Cerebellum (tissue), 4 donors: ENCODE measurements at places on chromosomes 5 and 9. TPM values are rescaled to one million over a fixed set of nuclear protein-coding genes. Genes with fewer than 3 reads are reported as not detected.

GRCh38 chr9:34123682-34124081, 2.8 kb downstream of the DCAF12 start:
- DNase-seq: no peak

- no peak for DNase-seq
These were observed 1257.8 kb downstream of the MAT2B start for GRCh38 chr5:164763206-164763605.

- DNase-seq: peak; percentile 70
These were observed 59.7 kb downstream of the CARTPT start for GRCh38 chr5:71778678-71779276.

DNA sequence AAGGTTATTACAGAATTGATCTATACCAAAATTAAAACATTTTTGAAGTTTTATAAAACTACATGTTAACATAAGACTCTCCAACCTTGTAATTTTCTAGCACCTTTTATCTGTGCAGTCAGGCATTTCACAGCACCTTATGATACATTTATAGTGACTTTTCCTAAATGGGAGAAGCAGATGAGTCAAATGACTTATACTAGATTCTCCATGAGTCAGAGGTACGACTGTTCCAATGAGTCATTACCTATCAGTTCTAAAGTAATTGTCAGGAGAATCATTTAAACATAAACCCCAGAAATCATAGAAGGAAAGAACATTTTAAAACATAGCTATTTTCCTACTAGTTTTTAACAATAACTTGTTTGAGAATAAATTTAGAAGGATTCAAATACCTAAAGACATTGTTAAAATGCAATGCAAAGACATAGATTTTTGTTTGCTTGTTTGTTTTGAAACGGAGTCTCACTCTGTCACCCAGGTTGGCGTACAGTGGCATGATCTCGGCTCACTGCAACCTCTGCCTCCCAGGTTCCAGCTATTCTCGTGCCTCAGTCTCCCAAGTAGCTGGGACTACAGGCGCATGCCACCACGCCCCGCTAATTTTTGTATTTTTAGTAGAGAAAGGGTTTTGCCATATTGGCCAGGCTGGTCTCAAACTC, 34.7 kb upstream of the DMXL1 start:
- no peak for DNase-seq

- no peak for DNase-seq
These were observed 34.0 kb upstream of the FLT4 start for GRCh38 chr5:180683220-180683922.

- no peak for DNase-seq
These were observed 724.1 kb upstream of the MEF2C start for GRCh38 chr5:89606939-89607534.

GRCh38 chr5:97531549-97531948, 348.5 kb upstream of the RIOK2 start:
- no peak for DNase-seq

- DNase-seq: no peak
These were observed 30.7 kb upstream of the CCNB1 start for GRCh38 chr5:69136293-69136692.

GRCh38 chr9:130138171-130138653, 34.0 kb upstream of the NCS1 start:
- no peak for DNase-seq

GRCh38 chr9:98809311-98810101, 2.0 kb downstream of the GALNT12 start:
- no peak for DNase-seq

- DNase-seq: no peak
These were observed 178.5 kb downstream of the GDNF start for GRCh38 chr5:37661227-37661920.

DNA sequence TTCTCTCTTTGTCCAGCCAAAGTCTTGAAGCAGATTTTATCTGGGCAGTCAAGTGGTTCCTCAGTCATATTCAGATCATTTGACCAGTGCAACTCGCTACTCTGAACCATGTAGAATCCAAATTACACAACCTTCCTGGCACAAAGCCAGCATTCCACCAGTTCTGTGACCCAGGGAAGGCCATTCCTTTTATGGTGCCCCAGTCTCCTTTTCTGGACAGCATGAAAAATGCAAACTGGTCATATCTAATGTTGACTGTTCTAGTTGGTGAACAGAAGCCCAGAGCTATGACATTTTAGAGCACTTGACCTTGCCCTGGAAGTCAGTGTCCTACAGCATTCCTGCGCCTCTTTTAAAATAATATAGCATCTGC, 364.6 kb downstream of the BRINP1 start:
- DNase-seq: peak; percentile 23

DNA sequence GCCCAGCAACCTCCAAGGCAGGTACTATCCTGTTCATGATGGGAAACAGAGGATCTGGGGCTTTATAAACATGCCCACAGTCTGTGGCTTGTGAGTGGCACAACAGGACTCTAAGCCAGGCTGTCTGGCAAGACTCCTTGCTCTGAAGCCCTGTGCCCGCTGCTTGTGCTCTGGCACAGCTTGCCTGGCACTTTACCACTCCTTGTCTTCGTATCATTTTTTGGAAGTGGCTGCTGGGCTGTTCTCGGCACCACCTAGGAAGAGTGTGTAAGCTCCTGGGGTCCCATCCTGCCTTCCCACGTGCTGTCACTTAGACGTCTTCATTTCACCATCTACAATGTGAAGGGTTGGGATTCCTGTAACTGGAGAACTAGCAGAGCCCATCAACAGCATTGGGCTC, 59.3 kb upstream of the GLRX start:
- DNase-seq: peak; percentile 76

- no peak for DNase-seq
These were observed 51.5 kb downstream of the HRH2 start for GRCh38 chr5:175709276-175709781.

DNA sequence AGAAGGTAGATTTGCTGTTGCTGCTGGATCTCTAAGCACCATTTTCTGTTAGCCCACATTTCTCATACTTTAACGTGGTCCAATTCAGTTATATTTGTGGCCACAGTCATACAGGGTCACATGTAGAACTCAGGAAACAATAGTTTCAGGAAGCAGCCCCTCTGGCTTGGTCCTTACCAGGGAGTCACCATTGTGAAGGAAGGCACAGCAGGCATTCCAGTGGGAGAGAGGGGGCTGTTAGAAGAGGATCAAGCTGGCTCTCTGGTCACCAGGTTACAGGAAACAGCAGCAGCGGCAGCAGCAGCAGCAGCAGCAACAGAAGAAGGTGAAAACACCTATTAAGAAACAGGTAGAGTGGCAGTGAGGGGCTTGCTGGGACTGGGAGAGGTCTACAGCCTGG, 14.5 kb downstream of the C9orf43 start:
- DNase-seq: no peak

GRCh38 chr5:135007305-135007704, 26.7 kb downstream of the PITX1 start:
- DNase-seq: no peak

- DNase-seq: no peak
These were observed 38.9 kb downstream of the SLC22A5 start for GRCh38 chr5:132408456-132408855.

DNA sequence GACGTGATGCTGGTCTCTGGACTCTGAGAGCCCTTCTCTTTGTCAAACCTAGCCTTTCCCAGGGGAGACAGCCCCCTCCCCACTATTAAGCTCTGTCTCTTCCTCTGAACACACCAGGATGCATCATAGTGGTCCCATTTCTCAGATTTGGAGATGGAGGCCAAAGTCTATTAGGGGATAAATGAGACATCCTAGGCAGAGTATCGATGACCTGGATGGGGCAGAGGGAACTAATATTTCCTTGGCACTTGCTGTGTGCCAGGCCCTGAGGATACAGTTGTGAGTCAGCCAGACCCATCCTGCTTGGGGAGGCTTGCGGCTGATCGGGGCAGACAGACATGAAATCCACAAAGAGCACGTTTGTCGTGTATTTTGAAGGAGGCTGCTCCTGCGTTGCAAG, 5.2 kb downstream of the DNM1 start:
- DNase-seq: no peak

- no peak for DNase-seq
These were observed 18.2 kb upstream of the NREP start for GRCh38 chr5:111775224-111775623.

DNA sequence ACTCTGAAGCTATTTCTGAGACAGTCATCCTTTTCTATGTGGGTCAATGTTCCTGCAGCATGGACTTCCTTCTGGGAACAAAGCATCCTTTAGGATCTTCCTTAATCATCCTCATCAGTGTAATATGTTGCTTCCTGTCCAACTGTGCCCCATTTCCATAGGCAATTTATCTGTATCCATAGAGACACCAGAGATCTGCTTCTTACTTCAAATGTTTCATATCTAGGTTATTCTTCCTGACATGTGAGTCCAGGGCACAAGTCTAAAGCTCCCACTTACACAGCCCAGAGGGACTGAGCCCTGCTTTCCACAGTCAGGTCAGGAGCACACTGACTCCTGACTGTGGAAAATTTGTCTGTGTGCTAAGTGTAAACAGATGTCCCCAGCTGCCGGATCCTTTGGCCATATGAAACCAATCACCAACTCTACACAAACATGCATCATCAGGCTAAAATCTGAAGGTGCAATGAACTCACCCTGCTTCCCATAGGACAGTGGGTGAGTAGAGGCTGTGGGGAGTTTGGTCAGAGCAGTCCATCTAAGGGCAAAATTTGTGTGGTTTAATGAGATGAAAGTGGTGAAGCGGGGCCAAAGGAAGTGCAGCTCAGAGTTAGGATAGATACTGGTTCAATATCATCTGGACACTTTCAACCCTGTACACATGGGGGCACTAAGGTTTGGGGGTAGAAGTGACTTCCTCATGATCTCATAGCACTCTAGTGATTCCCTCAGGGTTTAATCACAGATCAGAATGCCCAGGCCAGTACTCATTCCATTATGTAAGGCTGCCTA, 85.2 kb upstream of the TNC start:
- no peak for DNase-seq

The ATP10B gene
- 15.0 TPM for total RNA-seq

The SPATA31A3 gene
- total RNA-seq: not detected

The PCDHB12 gene
- 18.0 TPM for total RNA-seq

The C7 gene
- 25.1 TPM for total RNA-seq

The WNK2 gene
- 47.4 TPM for total RNA-seq

The SHB gene
- total RNA-seq: 12.2 TPM

The ERAP2 gene
- 3.8 TPM for total RNA-seq
